ENCODE measurements at places on chromosomes 7 and 10. TPM values are rescaled to one million over a fixed set of nuclear protein-coding genes. Genes with fewer than 3 reads are reported as not detected.

- H3K4me1 ChIP-seq = no peaks in the 10 kb centered on the region
- H3K27ac ChIP-seq = no peak overlapping the region
- H3K27me3 ChIP-seq = no peaks in the 10 kb centered on the region
- H3K36me3 ChIP-seq = no peaks in the 10 kb centered on the region
- no peak overlapping the region for H3K4me3 ChIP-seq
These were observed 85.3 kb downstream of the HECTD2 start for GRCh38 chr10:91495402-91495801.

- no peaks in the 10 kb centered on the region for H3K27me3 ChIP-seq
- no peak overlapping the region for H3K4me3 ChIP-seq
- no peak overlapping the region for H3K27ac ChIP-seq
- no peaks in the 10 kb centered on the region for H3K36me3 ChIP-seq
- no peaks in the 10 kb centered on the region for H3K4me1 ChIP-seq
These were observed 191.3 kb upstream of the KAT6B start for GRCh38 chr10:74634995-74635536.

DNA sequence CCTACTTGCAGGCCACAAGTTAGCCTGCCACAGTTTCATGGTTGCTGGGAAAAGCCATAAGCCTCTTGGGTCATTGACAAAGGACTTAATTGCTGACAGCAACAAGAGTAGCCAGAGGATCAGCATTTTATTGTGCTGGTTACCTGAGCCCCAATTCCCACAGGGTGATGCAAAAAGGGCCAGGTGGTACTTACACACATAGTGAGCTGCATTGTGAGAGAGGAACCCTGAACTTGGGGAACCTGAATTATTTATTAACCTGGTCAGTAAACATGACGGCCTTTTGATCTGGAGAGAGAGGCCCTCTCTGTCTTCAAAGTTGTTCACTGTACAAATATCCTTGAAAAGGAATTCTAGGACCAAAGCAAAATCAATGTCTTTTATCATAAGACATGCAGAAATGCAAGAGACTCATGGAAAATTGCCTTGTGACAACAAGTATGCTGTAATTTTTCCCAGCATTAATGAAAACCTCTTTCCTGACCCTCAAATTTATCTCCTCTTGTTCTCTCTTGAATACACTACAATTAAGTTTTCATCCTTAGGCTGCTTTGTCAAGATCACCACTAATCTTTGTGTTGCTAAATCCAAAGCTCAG, 102.9 kb upstream of the PHYHIPL start:
- H3K4me3 ChIP-seq = no peak overlapping the region
- no peaks in the 10 kb centered on the region for H3K4me1 ChIP-seq
- no peaks in the 10 kb centered on the region for H3K27me3 ChIP-seq
- H3K36me3 ChIP-seq = no peaks in the 10 kb centered on the region

GRCh38 chr7:50062951-50063350, 30.1 kb downstream of the ZPBP start:
- H3K4me1 ChIP-seq = no peaks in the 10 kb centered on the region
- H3K27ac ChIP-seq = no peak overlapping the region
- no peak overlapping the region for H3K4me3 ChIP-seq
- no peaks in the 10 kb centered on the region for H3K36me3 ChIP-seq

DNA sequence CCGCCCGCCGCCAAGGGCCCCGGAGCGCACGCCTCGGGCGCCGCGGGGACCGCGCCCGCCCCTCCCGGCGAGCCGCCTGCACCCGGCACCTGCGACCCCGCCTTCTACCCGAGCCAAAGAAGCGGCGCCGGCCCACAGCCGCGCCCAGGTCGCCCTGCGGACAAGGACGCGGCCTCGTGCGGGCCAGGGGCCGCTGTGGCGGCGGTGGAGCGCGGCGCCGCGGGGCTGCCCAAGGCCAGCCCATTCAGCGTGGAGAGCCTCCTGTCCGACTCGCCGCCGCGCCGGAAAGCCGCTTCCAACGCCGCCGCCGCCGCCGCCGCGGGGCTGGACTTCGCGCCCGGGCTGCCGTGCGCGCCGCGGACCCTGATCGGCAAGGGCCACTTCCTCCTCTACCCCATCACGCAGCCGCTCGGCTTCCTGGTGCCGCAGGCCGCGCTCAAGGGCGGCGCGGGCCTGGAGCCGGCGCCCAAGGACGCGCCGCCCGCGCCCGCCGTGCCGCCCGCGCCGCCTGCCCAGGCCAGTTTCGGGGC, 3.5 kb downstream of the UNCX start:
- H3K36me3 ChIP-seq = no peaks in the 10 kb centered on the region
- DNase-seq = no peak
- H3K27me3 ChIP-seq = peaks cover 8% of the 10 kb centered on the region
- no peak overlapping the region for H3K4me3 ChIP-seq
- peaks cover 11% of the 10 kb centered on the region for H3K4me1 ChIP-seq

GRCh38 chr10:21995557-21995956, 8.0 kb downstream of the DNAJC1 start:
- no peak for DNase-seq
- no peaks in the 10 kb centered on the region for H3K4me1 ChIP-seq
- H3K27me3 ChIP-seq = no peaks in the 10 kb centered on the region
- no peak overlapping the region for H3K27ac ChIP-seq
- H3K36me3 ChIP-seq = no peaks in the 10 kb centered on the region

- DNase-seq = no peak
- no peak overlapping the region for H3K27ac ChIP-seq
- no peak overlapping the region for H3K4me3 ChIP-seq
These were observed 456.8 kb upstream of the KLF6 start for GRCh38 chr10:4241724-4242345.

DNA sequence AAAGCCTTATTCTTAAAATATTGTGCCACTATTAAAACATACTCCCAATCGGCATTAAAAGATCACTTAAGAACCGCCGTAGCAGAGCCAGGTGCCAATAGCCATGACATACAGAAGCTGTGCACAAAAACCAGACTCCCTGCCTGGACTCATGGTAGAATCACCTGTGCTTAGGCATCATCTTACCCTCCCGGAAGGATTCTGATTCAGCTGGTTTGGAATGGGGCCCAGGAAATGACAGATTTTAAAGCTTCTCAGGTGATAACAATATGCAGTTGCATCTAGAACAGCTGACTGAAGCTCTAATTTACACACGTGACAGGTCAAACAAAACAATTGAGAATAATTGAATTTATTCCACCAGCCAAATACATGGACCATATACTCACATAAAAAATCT, 10.7 kb downstream of the A1CF start:
- no peaks in the 10 kb centered on the region for H3K36me3 ChIP-seq
- no peak overlapping the region for H3K27ac ChIP-seq
- no peaks in the 10 kb centered on the region for H3K4me1 ChIP-seq
- no peak for DNase-seq

GRCh38 chr7:132354527-132354926, 221.7 kb downstream of the PLXNA4 start:
- no peak overlapping the region for H3K27ac ChIP-seq
- no peaks in the 10 kb centered on the region for H3K4me1 ChIP-seq

EPO gene
- not detected for polyA plus RNA-seq

HOXA6 gene
- not detected for polyA plus RNA-seq

DPYSL4 gene
- 0.35 TPM for polyA plus RNA-seq

Data from naive thymus-derived CD4-positive, alpha-beta T cell (primary cell).